ENCODE measurements at places on chromosomes 2 and 18.

DNA sequence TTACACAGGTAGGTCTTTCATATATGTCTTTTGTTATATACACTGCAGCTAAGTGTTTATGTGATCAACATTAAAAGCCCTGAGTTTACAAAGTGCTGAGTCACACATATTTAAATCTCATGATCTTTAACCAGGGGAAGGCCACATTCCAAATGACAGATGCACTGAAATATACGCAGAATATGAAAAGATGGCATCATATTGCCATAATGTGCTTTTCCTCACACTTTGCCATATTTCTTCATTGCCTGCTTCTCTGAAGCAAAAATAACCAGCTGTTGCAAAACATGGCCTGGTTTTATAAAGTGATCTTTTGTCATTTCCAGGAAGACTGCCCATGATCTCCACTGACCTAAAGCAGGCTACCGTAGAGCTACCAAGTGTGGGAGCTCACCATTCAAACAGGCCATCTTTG, 93.5 kb upstream of the MAPRE2 start:
- no peak for DNase-seq

- DNase-seq = no peak
Observed at GRCh38 chr18:32906506-32907310, 133.9 kb upstream of the KLHL14 start.

GRCh38 chr18:8997634-8998033, 104.9 kb upstream of the NDUFV2 start:
- no peak for DNase-seq

- DNase-seq = no peak
Observed at GRCh38 chr2:187037310-187037709, 188.3 kb upstream of the ZSWIM2 start.

DNA sequence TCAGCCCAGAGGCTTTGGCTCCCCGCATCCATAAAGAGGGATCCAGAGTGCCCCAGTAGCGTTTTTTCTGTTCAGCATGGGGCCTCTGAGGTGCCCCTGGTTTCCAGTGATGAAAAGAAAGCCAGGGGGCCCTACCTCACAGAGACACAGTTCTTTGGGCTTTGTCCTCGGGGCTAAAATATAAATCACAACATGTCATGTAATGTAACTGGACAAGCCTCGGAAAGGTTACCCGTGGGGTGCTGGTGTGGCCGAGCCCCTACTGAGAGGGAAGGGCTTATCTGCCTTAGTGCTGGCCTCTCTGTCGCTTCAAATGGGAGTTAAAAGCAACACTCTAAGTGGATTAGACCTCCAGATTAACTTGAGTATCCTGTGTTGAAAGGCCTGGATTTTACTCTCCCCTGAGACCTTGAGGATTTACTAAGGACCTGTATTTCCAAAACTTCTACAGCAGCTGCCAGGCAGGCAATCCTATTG, 251.6 kb upstream of the APCDD1 start:
- no peak for DNase-seq

DNA sequence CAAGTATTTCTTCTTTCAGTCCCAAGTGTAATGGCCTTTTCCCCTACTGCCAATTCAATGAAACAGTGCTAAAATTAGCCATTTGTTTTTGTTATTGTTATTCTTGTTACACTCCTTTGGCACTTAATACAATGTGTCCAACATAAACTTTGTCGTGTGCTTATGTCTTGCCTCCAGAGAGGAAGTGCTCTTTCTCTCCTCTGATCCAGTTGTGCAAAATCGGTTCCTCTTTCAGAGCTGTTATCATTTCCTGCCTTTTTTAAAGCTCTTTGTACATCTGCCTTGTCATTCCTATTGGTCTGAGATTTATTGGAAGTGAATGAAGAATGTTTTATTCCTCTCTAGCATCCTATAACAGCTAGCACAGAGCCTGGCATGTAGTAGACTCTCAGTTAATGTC, 623.2 kb upstream of the ID2 start:
- no peak for DNase-seq

GRCh38 chr2:166163775-166164174, 36.0 kb upstream of the SCN1A start:
- DNase-seq = no peak

DNA sequence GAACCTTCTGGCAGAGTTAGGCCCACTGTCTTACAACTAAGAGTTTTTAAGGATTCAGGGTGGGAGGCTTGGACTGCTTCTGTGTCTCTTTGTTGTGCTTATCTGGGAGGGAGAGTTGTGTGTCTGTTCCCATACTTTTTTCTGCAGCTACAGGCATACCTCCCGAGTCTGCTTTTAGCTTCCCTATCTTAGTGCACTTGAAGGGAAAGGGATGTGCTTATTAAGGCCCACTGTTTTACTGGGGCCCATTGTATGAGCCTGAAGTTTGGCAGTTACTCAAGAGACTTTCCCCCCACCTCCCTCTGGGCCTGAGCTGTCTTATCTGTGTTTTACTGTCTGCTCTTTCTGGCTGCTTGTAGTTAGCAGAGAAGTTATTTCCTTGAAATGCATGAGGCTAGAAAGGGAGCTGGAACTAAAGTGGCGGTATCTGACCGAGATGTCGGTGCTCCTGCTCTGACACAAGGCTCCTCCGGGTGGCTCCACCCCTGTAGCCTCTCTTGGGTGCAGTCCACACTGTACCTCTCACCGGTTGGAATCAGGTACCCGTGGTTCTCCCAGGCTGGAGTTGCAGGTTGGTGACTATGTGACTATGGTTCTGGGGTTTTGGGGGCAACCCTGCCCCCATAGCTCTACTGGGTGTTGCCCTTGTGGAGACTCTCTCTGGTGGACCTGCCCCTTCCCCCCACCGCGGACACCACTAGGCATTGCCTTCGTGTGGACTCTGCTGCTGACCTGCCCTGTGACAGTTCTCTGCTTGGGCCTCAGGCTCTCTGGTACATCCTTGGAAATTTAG, 12.9 kb downstream of the UBR3 start:
- DNase-seq = no peak

DNA sequence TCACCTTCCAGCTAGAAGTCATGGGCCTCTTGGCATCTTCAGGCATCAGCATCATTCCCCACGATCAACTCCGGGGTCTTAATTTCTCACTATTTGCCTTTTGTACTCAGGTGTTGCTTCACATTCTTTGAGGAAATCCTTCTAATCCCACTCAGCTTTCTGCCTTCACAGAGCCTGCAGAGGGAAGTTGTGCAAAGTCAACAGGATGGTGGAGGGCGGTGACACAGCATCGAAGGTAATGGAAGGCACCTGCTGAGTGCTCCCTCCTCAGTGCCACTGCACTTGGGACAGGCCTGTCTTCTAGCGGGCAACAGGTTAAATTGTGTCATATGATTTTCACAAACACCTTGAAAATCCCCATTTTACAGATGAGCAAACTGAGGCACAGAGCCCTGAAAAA, 164.0 kb downstream of the EN1 start:
- DNase-seq = no peak

DNA sequence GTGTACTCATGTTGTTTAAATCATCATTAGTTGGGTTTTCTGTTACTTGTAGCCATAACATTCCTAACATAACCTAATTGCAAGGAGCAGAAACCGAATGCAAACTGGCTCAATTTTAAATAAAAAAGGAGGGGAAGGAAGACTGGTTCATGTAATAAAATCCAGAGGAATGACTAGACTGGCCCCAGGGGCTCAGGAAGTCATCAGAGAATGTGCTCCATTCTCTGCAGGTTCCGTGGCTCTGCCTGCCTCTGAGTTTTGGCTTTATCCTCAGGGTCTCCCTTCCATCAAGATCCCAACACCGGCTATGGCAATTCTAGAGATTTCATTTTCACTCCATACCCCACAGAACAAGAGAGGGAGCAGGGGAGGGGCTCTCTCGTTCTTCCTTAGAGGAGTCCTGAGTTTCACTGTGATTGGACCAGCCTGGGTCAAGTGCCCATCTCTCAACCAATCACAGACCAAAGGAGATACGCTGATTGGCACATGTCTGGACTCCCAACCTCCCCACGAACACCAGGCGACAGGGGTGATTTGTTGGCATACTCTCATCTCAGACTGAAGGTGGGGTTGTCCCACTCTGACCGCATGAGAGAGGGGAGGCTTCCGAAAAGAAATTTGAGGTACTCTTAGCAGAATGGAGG, 64.8 kb downstream of the NPPC start:
- no peak for DNase-seq

GRCh38 chr18:52236131-52236530, 103.9 kb upstream of the DCC start:
- no peak for DNase-seq

GRCh38 chr2:13056259-13056843, 339.6 kb downstream of the TRIB2 start:
- no peak for DNase-seq

- peak; percentile 43 for DNase-seq
Observed at GRCh38 chr2:70094978-70095719, 7.9 kb downstream of the PCBP1 start.

DNA sequence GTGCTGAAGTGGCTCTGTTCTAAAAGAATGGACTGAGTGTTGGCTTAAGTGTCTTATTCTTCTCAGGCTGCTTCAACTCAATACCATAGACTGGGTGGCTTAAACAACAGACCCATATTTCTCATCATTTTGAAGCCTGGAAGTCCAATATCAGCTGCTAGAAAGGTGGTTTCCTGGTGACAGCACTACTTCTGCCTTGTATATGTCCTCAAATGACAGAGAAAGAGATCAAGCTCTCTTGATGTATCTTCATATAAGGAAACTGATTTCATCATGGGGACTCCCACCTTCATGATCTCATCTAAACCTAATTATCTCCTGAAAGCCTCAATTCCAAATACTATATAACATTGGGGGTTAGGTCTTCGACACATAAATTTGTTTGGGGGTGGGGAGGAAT, 449.7 kb upstream of the DSEL start:
- DNase-seq = no peak

DNA sequence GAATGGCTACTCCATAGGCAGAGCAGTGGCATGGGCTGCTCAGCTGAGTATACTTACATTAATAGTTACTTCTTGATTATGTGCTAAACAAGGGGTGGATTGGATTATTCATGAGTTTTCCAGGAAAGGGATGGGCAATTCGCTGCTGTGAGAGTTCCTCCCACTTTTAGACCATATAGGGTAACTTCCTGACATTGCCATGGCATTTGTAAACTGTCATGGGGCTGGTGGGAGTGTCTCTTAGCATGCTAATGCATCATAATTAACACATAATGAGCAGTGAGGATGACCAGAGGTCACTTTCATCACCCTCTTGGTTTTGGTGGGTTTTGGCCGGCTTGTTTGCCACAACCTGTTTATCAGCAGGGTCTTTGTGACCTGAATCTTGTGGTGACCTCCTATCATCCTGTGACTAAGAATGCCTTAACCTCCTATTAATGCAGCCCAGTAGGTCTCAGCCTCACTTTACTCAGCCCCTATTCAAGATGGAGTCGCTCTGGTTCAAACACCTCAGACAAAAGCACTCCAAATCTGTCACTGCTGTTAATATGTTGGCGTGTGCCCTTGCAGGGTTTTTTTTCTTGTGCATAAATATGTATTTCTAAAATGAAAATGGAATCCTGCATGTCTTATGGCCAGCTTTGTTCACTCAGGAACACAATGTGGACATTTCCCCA, 56.0 kb downstream of the CYBRD1 start:
- no peak for DNase-seq

DNA sequence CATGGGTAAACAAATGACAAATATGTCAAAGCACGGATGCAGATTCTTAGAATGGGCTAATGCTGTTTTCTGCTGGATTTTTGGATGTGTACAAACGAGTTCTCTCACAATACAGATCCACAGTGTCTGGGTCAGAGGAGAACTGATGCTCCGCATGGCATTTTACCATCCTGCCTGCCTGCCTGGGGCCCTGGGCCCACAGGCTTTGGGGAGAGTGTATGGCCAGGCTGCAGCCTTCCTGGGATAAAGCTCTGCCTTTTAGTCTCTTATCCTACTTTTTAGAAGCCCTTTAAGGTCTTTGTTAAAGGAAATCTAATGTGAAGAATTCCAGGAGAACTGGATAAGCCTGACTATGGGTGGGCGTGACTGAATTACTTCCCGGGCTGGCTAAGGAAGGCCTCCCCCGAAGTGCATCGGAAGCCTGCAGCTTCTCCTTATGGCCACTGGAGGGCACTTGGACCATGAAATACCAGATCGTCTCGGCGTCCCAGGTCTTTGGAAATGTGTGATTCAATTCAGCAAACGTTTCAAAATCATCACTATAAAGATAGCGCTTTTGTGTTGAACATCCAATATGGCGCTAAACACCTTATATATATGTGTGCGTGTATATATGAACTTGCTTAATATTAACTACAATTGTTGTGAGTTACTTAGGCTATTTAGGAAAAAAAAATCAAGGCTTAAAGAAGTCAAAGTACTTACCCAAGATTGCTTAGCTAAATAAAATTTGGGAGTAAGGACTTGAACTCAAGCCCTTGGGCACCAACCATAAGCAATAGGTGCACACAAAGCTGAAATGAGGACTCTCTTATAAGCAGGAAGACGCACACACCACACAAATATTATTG, 15.2 kb upstream of the DNPEP start:
- DNase-seq = peak; percentile 40

DNA sequence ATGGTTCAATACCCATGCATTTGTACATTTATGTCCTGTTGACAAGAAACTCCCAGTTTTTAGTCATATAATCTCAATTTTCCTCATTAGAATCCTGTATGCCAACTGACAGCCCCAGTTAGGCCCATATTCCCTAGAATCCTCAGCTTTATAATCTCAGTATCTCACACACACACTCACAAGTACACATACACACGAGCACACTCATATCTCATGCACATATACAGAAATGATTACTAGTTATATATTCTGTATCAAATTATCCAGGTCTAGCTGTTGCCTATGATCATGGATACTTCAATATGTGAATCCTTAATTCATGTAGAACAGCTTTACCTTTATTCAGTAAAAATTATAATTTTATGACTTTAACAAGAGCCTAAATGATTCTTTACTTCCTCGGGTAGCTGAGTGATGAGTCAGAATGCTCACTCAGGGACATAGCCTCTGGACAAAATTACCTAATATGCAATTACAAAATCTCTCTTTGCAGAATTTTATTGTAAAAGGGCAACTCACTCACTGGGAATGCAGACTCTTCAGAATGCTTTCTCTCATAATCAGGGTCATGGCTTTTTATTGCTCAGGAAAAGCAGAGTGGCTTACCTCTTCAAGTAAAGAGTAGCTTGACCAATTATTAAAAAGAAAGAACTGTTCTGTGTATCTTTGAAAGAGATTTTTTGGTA, 193.6 kb upstream of the PIK3C3 start:
- DNase-seq = no peak

DNA sequence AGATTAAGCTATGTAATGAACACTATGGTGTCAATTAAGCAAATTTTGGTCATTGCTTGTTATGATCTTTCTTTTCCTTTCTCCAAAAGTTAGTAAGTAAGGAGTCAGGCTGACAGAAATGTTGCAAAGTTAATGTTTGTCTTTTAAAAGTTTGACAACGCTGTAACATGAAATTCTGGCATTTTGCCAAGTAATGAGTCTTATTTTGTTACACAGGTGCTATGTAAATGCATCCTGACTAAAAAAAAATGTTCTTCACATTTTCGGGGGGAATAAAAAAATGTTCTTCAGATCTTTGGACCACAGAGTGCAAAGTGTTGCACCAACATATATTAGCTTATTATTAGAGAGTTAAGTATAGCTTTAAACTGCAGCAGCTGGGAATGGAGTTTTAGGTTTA, 54.8 kb upstream of the PROKR1 start:
- no peak for DNase-seq

Data from activated T-cell treated with anti-CD3 and anti-CD28 coated beads for 24 hours (primary cell).